ENCODE measurements at places on chromosomes 4 and X. TPM values are rescaled to one million over a fixed set of nuclear protein-coding genes. Genes with fewer than 3 reads are reported as not detected.

- DNase-seq: no peak
Measured at GRCh38 chr4:82282875-82283274, 90.9 kb downstream of the HNRNPD start.

GRCh38 chr4:10803713-10804343 lies 119.3 kb upstream of the CLNK start:
- DNase-seq: no peak

DNA sequence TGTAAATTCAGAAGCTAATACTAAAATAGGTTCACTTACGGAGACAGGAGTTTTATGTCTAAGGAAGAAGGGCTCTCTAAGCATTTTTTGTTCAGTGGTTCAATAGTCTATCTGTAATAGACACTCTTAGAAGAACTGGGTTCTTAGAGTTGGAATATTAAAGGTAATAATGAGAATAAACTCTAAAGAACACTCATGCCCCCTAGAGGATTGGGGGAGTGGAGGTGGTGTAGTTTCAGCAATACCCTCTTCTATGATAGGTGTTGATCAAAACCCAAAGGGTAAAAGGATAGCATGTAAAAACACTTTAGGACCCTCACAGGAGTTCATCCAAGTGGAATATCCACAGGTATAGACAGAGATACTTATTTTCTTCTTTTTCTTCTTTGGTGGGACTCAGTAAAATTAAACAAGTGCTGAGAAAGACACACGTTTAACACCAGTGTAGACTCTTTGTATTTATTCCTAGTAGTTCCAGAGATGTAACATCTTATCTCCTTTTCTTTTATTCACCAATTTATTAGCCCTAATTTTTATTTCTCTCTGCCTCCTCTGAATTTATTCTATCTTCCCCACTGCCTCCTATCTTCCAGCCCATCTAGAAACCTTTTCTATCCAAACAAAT lies 25.7 kb upstream of the MND1 start:
- DNase-seq: no peak

GRCh38 chrX:65707151-65707550 lies 39.7 kb downstream of the MSN start:
- DNase-seq: no peak

DNA sequence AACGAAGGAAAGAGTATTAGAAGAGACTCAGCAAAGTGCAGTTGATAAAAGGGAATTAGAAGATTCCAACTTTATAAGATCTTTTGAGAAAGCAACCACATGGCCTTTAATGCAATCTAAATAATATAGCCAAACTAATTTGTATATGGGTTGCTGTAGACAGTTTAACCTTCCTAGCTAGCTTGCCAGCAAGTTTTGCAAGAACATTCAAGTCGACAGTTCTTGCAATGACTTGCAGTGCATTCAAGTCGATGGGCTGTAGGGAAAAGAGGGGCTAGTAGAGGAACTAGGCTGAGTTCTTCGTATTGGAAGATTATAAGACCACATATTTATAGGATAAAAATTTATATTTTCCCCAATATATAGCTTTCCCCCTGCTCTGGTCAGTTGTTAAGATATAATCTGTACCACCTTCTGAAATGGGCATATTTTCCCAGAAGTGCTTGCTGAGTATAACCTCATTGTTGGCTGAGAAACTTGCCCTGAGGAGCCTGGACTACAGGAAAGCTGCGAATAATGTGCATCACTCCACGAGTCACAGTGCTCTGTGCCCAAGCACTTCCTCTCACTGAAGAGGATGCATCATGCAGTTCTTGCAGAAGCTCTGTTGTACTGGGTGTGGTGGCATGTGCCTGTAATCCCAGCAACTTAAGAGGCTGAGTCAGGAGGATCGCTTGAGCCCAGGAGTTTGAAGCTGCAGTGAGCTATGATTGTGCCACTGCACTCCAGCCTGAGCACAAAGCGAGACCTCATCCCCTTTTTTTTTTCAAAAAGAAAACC lies 56.7 kb downstream of the DOCK11 start:
- DNase-seq: no peak

GRCh38 chr4:186839122-186840037 lies 115.7 kb upstream of the FAT1 start:
- DNase-seq: peak; percentile 18

DNA sequence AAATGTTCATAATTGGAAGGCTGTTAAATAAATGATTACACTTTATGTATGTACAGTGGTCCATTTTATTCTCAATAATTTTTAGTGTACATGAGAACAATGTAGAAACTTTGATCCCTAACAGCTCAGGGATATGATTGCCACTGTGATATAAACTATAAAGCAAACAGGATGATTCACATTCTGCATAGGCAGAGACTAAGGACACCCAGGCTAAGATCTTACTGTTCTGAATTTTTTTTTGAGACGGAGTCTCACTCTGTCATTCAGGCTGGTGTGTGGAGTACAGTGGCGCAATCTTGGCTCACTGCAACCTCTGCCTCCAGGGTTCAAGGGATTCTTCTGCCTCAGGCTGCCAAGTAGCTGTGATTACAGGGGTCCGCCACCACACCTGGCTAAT lies 186.6 kb downstream of the PDGFC start:
- DNase-seq: no peak

- no peak for DNase-seq
Measured at GRCh38 chr4:152094970-152095700, 334.3 kb upstream of the GATB start.

DNA sequence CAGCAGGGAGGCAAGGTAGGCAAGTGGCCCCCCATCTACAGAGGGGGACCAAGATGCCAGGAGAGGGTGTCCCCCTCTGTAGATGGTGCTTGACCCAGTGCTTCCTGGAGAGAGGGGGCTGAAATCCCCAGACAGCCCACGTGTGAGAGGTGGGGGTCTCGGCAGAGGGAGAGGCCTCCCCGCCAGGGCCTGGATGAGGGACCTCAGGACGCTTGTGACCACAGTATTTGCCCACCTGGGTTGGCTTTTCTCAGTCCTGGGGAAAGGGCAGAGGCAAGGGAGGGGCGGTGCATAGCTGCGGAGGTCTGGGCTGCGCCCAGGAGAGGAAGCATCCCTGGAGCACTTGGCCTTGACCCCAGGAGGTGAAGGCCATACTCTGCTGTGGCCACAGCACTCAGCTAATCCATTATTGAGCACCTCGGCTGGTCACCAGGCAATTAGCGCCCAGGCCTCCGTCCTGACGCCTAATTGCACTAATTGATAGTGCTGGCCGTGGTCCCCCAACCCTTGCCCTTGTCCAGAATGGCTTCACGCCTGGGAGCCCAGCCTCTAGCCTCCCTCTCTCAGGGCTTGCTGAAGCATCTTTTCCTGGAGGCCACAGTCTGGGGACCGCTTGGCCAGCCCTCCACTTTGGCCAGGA lies 30.7 kb downstream of the HMX1 start:
- no peak for DNase-seq

DNA sequence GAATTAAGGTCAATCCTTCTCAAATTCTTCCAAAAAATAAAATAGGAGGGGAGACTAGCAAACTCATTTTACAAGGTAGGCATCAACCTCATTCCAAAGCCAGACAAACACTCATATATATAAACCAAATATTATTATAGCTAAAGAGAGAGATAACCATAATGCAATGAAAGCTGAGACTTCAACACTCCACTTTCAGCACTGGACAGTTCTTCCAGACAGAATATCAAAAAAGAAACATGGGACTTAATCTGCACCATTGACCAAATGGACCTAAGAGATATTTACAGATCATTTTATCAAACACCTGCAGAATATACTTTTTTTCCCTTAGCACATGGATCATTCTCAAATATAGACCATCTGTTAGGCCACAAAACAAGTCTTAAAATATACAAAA lies 15.5 kb upstream of the EDA2R start:
- DNase-seq: no peak

GRCh38 chr4:5788144-5788543 lies 77.1 kb downstream of the EVC start:
- DNase-seq: no peak

GRCh38 chrX:12946838-12947544 lies 27.9 kb upstream of the TMSB4X start:
- DNase-seq: peak; percentile 83

- DNase-seq: no peak
Measured at GRCh38 chr4:139767168-139767567, 101.5 kb downstream of the MGST2 start.

GRCh38 chr4:40305328-40306170 lies 29.6 kb upstream of the CHRNA9 start:
- DNase-seq: no peak

- DNase-seq: no peak
Measured at GRCh38 chr4:2771264-2771663, 15.1 kb upstream of the TNIP2 start.

DNA sequence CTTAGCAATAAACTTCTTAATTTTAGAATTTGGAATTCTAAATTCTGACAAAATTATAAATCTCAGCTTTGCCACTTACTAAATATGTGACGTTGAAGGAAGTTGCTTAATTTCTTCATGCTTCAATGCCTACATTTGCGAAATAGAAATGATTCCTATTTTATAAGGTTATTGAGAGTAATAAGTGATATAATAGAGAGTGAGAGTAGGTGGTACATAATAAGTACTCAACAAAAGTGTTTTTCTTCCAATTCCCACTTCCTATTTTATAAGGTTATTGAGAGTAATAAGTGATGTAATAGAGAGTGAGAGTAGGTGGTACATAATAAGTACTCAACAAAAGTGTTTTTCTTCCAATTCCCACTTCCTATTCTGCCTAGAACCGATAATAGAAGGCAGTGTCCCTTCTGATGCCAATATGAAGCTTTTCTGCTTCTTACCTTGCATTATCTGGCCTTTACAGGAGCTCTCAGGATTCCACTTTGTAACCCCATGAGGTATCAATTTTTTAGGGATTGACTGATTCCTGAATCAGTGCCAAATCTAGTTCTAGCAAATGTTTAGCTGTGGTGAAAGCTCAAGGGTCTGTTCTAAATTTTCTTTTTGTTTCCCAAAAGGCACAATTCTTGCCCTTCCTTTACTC lies 31.4 kb downstream of the VSIG4 start:
- DNase-seq: no peak

DNA sequence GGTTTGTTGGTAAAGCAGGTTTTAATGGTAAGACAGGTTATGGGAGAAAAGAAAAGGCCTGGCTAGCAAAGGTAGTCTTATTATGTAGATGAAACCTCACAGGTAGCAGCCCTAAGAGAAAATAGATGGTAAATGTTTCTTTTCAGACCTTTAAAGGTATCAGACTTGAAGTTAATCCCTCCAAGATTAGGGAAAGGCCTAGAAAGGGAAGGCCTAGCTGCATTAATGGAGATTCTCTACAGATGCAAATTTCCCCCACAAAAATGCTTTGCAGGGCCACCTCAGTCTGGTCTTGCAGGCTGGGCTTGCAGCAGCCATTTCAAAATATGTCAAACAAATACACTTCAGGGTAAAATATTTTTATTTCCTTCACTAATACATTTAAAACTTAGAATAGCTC lies 1410.6 kb downstream of the RPA4 start:
- DNase-seq: no peak

DNA sequence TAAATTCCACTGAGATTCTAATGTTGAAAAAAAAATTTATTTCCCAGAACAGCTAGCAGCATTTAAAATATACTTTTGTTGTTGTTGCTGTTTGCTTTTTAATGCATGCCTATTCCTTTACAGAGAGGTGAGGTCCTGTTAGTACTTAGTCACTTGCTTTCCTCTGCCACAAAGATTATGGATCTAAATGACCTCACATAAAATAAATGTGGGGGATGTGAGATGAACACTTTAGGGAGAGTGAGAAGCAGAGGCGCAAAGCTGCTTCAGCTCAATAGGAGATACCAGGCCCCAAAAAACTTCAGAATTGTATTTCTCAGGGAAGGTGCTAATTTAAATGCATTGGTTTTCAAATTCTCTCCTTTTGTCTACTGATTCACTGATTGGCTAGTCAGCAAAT lies 4.0 kb downstream of the LDB2 start:
- DNase-seq: no peak

- no peak for DNase-seq
Measured at GRCh38 chr4:71095141-71095540, 101.7 kb downstream of the DCK start.

- DNase-seq: no peak
Measured at GRCh38 chr4:189974056-189974455, 33.4 kb downstream of the FRG1 start.

DNA sequence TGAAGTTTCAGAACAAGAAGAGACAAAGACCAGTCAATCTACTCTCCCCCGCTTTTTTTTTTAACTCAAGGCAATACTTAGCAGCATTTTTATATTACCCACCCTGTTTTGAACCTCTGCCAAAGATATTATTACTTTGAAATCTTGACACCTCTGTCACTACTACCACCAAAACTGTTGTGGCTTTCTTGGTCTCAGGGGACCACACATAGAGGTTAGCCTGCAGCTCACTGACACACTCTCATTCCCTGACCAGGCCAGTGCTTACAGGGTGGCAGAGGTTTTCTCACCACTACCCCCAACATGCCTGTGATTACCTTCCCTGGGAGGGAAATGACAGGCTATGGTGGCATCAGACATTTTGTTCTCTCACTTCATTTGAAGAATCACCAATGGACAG lies 137.4 kb upstream of the STIM2 start:
- no peak for DNase-seq

GRCh38 chr4:122576261-122577188 lies 44.3 kb downstream of the IL21 start:
- DNase-seq: no peak

DNA sequence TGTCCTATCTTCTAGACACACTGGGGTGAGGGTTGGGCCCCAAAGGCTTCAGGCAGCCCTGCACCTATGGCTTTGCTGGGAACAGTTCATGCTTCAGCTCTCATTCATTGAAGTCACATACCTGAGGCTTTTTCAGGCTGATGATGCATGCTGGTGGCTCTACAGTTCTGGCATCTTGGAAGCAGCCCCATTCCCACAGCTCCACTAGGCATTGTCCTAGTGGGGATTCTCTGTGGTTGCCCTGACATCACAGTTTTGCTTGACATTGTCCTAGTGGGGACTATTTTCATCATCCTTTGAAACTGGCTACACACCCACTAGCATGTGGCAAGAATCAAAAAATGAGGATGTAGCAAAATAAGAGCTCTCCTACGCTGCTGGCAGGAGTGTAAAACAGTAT lies 37.7 kb upstream of the C4orf17 start:
- DNase-seq: no peak

Gene PF4V1
- not detected for total RNA-seq

Gene JADE1
- 5.4 TPM for total RNA-seq

Gene CXCL3
- 20.8 TPM for total RNA-seq

Gene GPR143
- 1.9 TPM for total RNA-seq

Gene PPP1R2C
- total RNA-seq: not detected

Gene ANOS1
- total RNA-seq: 0.34 TPM
